ENCODE measurements at places on chromosomes 4 and X.

GRCh38 chr4:89196745-89197144 is 85.4 kb downstream of the TIGD2 start:
- no peak for DNase-seq

DNA sequence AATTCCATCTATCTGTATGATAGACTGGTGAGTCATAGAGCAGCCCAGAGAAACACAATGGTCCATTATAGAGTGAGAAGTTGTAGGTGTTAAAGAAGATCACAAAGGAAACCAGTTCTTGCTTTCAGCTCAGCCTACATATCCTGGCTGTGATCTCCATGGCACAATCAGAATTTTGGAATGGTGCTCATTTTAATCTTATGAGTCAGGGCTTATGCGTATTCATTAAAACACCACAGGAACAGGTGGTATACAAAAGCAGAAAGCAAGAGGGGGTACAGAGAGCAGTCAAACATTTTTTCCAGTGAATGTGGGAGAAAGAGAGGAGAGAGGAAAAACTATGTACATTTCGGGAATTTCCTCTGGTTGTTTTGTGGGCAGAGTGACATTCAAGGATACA is 126.9 kb downstream of the MFAP3L start:
- DNase-seq, result no peak

- DNase-seq, result no peak
Measured at GRCh38 chr4:158964728-158965124, 138.2 kb upstream of the RAPGEF2 start.

DNA sequence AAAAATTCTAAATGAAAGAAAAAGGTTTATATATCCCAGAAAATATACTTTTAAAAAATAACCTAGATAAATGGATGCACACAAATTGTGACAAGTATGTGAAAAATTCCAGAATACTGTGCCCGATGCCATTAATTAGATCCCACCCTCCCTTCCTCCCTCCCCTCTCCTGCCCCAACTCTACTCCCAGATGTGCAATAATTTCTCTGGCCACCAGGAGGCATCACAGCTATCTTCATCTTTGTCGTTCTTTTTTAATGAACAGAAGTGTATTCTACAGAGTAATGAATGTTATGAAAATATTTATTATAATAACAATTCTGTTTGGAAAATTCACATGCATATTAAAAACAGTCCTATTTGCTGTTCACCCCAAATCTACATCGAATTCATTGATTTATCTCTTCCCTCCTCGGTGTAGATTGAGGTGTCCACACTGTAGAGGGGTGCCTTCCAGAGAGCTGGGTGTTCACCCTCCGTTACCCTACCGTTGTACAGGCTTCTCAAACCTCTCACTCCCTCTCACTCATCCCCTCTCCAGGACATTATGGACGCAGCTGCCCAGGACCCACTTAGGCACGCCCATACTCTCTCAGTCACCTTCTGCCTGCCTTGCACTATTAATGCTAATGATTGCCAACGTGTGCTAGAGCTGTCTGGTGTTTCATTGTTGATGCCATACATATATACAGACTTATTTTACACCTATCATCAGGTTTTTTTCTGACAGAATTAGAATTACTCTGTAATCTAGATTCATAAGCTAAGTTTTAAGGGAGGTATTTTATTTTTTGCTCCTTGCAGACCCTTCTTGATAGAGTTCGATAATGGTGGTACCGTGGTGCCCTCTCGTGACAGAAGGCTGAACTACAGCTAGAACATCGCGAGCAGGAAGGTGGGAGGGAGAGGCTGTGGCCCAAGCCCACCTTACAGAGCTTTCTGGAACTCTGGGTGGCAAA is 14.1 kb downstream of the RAB40AL start:
- no peak for DNase-seq

DNA sequence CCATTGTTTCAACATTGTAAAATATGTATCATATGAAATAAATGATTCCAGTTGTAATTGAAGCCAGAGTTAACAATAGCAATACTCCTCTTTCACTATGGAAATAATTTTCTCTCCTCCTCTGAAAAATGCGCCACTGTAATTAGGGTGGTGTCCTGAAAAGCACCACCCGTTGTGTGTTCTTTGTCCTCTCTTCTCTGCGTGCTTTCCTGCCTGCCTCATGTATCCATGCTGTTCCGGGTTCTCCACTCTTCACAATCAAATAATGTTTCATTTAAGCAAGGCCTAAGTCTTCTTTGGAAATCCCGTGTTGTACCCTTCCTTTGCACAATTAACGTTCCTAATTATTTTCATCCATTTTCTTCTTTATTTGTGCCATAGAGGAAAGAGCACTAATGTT is 293.3 kb downstream of the ADGRL3 start:
- no peak for DNase-seq

DNA sequence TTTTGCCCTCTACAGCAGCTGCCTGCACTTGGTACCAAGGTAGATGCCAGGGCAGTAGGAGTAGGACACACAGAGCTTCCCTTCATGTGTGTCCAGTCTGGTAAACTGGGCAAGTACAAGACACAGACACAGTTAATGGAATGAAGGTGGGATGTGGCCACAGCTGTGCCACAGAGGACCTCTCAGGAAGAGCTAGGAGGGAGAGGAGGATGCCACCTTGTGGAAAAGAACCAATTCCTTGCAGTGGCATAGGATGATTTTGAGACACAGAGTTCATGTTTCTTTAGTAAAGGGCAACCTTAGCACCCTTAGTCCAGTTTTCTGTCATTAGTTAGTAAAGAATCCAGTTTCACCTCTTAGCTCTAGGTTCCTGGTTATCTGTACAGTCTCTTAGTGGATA is 36.3 kb upstream of the TBC1D14 start:
- no peak for DNase-seq

DNA sequence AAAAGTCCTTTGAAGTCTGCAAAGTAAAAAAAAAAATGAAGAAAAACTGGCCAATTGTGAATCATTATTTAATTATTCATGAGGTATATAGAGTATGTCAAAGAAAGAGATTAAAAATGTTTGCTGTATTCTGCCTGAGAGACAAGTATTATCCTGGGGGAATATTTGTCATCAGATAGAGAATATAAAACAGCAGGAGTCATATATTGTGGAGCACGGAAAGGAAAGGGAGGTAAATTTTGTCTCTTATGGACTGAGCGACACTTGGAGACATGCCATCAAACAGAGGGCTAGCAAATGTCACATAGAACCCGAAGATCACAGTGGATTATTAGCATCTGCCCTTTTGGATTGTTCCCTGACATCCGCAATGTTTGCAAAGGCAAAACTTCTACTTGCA is 39.2 kb upstream of the FAT1 start:
- DNase-seq, result no peak

DNA sequence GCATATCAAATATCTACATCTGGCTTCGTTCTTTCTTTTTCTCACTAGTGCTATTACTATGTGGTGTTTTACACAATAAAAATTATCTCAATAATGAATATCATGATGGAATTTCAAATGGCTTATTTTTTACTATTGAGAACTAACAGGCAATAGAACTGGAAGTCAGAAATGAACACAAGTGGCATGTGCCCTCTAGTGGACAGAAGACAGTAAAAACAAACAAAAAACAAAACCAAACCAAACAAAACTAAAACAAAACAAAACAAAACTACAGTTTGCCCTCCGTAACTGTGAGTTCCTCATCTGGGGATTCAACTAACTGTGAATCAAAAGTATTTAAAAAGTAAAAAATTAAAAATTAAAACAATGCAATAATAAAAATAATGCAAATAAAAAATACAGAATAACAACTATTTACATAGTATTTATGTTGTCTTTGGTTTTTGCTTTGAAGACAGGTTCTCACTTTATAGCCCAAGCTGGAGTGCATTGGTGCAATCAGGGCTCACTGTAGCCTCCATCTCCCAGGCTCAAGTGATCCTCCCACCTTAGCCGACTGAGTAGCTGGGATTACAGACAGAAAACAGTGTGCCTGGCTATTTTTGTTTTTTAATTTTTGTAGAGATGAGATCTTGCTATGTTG is 195.6 kb upstream of the TACR3 start:
- no peak for DNase-seq

GRCh38 chr4:100936661-100937375 is 410.5 kb downstream of the PPP3CA start:
- no peak for DNase-seq

DNA sequence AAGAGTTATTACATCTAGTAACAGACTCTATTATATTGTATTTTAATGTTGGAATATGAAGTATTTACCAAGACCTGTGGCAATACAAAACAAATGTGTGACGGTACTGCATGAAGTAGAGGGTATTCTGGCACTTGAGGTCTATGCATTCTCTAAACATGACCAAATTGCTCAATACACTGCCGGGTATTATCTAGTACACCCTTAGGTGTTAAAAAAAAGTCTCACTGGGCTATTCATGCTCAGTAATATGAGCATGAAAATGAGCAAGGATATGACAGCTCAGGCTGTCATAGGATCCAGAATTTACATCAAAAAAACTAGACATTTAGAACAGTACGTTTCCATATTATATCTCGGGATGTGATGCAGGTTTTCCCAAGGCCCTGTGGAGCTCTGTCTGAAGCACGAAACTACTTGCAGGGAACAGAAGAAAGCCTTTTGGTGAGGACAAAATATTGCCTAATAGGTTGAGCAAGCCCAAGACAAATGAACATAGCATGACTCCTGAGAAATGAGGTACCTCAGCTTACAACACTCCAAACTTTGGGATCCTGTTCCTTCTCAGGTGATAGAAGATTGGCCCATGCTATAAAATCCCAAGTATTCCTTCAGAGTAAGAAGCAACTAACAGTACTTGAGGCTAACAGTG is 74.1 kb upstream of the MAOA start:
- no peak for DNase-seq

DNA sequence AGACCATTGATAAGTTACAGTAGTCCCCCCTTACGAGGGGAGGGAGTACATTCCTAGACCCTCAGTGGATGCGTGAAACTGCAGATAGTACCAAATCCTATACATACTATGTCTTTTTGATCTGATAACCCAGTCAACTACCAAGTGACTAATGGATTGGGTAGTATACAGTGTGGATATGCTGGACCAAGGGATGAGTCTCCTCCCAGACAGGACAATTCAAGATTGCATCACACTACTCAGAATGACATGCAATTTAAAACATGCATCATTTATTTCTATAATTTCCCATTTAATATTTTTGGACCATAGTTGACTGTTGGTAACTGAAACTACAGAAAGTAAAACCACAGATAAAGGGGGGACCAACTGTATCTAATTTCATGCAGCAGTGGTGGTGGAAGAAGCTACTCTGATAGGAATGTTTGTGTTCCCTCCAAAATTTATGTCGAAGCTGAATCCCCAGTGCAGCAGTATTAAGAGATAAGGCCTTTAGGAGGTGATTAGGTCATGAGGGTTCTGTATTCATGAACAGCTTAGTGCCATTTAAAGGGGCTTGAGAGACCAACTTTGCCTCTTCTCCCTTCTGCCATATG is 11.9 kb downstream of the HADH start:
- no peak for DNase-seq

DNA sequence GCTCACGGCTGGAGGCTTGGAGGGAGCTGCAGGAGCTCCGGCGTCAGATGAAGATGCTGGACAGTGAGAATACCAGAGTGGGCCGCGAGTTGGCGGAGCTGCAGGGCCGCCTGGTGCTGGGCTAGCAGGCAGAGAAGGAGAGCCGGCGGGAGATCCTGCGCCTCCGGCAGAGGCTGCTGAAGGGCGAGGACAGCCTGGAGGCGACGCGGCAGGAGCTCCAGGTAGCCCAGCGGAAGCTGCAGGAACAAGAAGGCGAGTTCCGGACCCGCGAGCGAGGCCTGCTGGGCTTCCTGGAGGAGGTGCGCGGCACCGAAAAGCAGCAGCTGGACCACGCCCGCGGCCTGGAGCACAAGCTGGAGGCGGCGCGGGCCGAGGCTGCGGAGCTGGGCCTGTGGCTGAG is 14.7 kb downstream of the SMIM10L2A start:
- DNase-seq, result no peak

- no peak for DNase-seq
Measured at GRCh38 chrX:14295426-14295825, 233.9 kb upstream of the GLRA2 start.

- peak; percentile 57 for DNase-seq
Measured at GRCh38 chrX:132092439-132093065, 35.3 kb downstream of the FRMD7 start.

GRCh38 chrX:151633157-151633556 is 62.1 kb upstream of the PRRG3 start:
- DNase-seq, result no peak

GRCh38 chrX:129700536-129700935 is 38.2 kb upstream of the XPNPEP2 start:
- DNase-seq, result no peak

- DNase-seq, result no peak
Measured at GRCh38 chr4:151667048-151667447, 93.8 kb downstream of the GATB start.

Data from right lobe of liver (tissue), 6 donors.